ENCODE measurements at places on chromosomes 4 and X. TPM values are rescaled to one million over a fixed set of nuclear protein-coding genes. Genes with fewer than 3 reads are reported as not detected.

DNA sequence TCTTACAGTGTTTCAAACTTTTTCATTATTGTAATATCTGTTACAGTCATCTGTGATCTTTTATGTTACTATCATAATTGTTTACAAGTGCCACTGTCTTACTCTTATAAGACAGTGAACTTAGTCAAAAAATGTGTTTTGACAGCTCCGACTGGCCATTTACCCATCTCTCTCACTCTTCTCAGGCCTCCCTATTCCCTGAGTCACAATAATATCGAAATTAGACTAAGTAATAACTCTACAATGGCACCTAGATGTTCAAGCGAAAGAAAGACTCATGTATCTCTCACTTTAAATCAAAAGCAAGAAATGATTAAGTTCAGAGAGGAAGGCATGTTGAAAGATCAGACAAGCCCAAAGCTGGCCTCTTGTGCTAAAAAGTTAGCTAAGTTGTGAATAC lies 184.2 kb downstream of the CDS1 start:
- H3K36me3 ChIP-seq, result peaks cover 12% of the 10 kb centered on the region
- H3K4me3 ChIP-seq, result no peak overlapping the region
- H3K27ac ChIP-seq, result no peak overlapping the region
- H3K4me1 ChIP-seq, result no peaks in the 10 kb centered on the region

DNA sequence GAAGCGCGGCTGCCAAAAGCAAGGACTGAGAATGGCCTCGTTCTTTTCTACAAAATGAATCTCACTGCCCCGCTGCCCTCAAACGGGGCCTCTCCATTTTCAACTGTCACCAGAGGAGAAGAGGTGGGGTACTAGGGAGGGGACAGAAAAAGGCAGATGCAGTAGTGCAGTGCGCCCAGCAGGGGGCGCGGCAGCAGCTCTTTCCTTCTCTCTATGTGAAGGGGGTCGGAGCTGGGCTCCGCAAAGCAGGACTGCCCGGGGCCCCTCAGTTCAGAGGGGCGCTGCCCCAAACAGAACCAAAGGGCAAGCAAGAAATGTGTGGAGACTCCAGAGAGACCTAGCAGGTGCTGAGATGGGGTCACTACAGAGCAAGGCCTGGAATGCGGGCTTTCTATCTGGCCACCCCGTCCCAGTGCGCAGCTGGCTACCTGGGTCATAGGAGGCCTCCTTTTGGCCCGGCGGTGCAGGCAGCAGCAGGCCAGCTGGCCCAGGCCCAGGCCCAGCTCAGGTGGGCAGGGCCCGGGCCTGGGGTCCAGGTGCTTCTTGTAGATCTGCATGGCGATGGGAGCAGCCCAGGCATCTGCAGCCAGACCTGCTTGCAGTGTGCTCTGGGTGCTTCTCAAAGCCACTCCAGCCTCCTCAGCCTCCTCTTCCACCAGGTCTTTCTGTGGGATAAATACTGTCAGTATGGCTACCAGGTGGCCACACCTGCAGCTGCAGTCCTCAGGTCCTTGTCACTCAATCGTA lies 5.9 kb downstream of the IRAK1 start:
- no peaks in the 10 kb centered on the region for H3K4me1 ChIP-seq
- H3K27ac ChIP-seq, result no peak overlapping the region
- no peaks in the 10 kb centered on the region for H3K36me3 ChIP-seq
- no peak overlapping the region for H3K4me3 ChIP-seq
- H3K27me3 ChIP-seq, result no peaks in the 10 kb centered on the region

DNA sequence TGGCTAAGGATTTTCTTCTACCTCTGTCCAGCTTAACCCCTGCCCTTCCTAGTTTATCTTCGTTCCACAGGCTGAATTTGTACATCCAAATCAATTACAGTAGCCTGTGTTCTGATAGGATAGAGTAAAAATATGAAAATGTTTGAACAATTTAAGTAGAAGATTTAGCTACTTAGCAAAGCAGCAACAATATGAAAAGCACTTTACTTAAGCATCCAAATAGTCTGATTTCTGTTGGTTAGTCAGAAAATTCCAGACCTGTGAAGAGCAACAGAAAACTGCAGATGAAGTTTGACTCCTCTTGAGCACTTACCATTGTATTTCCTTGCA lies 2.0 kb downstream of the ARSJ start:
- H3K27ac ChIP-seq, result no peak overlapping the region
- H3K27me3 ChIP-seq, result peaks cover 67% of the 10 kb centered on the region
- H3K4me3 ChIP-seq, result no peak overlapping the region
- no peaks in the 10 kb centered on the region for H3K4me1 ChIP-seq

Gene ZNF157
- total RNA-seq, result 0.12 TPM

Gene KLKB1
- 0.09 TPM for total RNA-seq
